ENCODE measurements at places on chromosomes 6 and 20.
A peak's percentile ranks its signal among the peaks of the same experiment; 100 is the strongest.

DNA sequence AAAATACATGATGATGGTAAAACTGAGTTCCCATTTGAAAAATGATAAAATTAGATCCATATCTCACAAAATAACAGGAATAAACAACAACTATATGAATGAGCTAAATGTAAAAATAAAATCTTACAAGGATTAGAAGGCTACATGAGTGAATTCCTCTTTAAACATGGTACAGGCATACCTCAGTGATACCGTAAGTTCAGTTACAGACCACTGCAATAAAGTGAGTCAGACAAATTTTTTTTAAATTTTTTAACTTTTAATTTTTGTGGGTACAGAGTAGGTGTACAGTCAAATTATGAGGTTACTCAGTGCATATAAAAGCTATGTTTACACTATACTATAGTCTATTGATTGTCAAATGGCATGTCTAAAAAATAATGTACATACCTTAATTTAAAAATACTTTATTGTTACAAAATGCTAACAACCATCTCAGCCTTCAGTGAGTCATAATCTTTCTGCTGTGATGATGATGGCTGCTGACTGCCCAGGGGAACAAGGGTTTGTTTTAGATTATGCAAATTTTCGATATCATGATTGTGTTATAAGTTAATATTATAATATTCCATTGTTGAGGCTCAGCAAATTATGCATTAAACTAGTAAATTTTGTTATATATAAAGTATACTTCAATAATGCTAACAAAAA, 222.8 kb upstream of the RUNX2 start:
- peak; percentile 8 for DNase-seq

GRCh38 chr6:100381111-100381510, 83.6 kb downstream of the SIM1 start:
- no peak for DNase-seq

DNA sequence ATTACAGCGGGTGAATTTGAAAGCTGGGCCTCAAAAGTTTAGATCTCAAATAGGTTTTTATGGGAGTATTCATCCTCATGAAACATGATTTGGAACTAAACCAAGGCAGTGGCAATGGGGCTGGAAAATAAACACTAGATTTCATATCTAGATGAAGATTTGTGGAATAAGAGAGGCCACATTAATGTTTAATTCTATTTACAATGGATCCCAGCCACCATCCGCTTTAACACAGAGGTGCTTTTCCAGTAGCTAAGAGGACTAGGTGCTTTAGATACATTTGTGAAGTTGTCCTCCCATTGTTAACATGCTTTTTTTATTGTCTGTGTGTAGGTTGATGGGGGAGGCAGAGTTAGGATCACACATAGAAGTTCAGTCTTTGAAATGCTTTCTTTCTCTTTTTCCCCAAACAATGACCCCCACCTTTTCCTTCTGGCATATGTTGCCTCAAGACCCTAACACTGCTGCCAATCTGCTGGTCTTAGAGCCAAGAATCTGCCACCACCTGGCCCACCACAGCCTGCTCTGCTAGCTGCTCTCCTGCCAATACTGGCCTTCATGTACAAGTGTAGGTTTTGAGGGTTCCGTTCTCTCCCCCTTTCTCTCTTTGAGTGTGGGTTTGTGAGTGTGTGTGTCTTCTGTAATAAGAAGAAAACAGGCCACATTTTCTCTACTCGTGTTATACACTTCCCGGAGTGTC, 27.8 kb upstream of the GFRAL start:
- DNase-seq, result no peak

DNA sequence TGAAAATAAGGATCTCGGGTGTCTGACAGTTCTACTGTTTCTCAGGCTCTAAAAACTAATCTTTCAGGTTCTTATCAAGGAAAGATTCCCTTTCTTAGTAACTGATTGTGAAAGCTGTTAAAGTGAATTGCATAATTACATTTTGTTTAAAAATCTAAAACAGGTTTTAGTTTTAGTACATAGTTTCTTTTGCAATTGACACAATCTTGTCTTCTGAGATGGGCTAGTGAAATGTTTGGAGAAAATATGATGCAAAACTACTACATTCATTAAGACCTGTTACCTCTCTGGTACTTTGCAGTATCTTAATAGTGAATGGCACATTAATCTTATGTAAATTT, 298.4 kb downstream of the UTRN start:
- DNase-seq, result no peak

DNA sequence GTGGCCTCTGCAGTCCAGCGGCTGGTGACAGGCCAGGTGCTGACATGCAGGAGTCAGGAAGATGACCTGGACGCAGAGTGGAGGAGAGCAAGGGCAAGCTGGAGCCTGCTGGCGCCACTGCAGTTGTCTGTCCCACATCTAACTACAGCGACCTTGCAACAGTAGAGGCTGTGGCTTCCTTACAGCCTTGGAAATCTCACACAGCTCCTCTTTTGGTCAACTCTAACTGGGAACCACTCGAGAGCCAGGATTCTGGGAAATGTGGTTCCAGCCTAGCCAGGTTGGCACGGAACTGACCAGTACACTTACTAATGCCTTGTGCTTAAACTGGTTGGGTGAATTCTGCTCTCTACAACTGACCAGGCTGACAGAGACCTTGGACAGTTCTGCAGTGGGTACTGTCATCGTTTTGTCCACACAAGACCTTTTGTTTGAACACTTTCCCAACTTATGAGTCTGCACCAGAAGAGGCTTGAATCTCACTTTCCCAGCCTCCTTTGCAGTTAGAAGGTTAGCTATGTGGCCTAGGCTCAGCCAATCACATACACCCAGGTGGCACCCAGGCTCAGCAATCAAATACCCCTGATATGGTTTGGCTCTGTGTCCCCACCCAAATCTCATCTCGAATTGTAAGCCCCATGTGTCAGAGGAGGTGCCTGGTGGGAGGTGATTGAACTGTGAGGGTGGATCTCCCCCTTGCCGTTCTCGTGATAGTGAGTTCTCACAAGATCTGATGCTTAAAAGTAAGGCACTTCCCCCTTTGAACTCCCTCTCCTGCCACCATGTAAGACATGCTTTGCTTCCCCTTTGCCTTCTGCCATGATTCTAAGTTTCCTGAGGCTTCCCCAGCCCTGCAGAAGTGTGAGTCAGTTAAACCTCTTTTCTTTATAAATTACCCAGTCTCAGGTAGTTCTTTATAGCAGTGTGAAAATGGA, 153.5 kb downstream of the ZMYND8 start:
- no peak for DNase-seq

DNA sequence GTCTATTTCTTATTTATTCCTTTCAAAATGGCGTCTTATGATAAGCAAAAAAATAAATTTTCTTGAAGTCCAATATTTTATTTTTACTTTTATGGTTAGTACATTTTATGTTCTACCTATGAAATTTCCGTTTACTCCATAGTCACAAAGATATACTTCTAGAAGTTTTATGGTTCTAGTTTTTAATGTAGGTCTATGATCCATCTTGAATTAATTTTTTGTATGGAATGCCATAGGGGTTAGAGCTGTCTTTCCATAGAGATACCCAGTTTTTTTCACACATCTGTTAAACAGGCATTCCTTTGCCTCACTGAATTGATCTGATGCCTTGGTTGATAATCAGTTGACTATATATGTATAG, 24.9 kb upstream of the ASIP start:
- no peak for DNase-seq

- no peak for DNase-seq
Measured at GRCh38 chr20:43915211-43916072, 790 bp downstream of the TOX2 start.

DNA sequence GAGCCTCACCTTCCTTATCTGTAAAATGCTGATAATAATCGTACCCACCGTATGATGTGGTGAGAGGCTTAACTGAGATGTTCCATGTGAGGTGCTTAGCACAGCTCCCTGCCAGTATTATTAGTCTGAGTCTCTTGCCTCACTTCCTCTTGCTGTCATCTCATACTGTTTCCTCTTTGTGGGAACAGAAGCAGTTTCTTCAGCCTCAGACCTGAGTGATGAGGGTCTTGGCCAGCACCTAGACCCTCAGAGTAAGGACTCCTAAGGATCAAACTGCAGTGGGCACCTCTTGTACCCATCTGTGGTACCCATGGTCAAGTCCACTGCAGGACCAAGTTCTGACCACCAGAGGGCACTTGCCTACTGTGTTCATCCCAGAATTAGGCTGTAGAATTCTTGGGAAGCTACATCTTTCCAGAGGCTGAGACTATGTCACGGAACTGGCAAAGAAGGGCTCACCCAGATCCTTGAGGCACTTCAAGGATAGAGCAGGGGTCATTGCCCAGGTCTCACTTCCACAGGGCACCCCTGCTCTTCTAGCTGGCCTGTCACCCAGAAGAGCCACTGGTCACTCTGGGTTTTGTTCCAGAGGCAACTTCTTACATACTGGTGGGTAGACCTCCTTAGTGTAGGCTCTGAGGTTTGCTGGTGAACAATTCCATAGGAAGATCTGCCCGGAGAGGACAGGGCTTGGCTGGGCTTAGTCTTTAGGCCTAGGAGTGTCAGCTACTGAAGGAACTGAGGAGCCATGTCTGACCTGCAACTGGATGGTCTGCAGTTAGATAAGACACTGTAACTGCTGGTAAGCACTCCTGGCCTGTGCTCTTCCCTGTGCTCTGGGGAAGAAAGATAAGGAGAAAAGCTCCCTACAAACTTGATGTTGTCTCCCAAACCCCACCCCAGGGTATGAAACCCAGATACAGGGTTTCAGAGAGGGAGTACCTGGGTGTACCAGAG, 20.6 kb upstream of the SGK2 start:
- DNase-seq, result peak; percentile 50

DNA sequence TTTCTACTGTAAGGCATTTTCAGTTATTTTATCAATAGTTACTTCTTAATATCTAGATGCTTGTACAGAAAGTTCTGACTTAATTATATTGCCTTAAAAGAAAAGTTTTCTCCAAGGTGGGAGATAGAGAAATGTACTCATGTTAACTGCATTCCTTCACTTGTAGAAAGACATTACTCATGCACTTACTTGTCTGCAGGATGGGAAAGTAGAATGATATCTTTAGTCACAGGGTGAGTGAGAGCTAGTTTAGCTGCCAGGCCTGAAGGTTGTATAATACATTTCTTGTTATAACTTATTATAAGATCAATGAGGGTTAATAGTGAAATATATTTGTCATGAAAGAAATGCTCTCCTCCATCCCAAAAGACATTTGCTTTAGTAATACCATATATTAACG, 92.1 kb downstream of the CRYBG1 start:
- peak; percentile 78 for DNase-seq

DNA sequence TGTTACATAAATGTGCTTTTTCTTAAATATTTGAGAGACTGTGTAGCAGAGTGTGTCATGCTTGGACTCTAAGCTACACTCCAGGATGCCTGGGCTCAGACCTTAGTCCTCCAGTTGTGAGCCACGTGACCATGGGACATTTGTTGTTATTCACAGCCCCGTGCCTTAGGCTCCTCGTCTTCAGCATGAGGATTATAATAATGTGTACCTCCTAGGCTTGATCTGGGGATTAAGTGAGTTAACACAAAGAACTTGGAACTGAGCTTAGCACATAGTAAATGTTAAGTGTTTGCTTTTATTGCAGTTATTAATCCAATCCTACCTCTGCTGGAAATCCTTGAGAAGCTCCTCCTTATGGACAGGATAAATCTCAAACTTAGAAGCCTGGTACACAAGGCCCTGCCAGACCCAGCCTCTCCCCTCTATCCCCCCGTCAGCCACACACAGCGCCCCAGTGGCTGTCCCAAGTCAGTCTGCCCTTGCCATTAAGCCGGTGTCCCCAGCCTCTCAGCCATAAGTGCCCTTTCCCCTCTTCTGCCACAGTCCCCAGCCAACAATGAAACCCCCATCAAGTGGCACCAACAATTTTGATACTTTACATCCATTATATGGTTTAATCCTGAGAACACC, 177.5 kb downstream of the TMEM242 start:
- no peak for DNase-seq

- peak; percentile 96 for DNase-seq
Measured at GRCh38 chr20:20520776-20521175, 152.9 kb downstream of the INSM1 start.

GRCh38 chr6:27838945-27839625, 73.1 kb downstream of the OR2B2 start:
- peak; percentile 25 for DNase-seq

- no peak for DNase-seq
Measured at GRCh38 chr6:159052720-159053119, 7.9 kb upstream of the TAGAP start.

- DNase-seq, result peak; percentile 46
Measured at GRCh38 chr6:2749969-2750600, 637 bp downstream of the MYLK4 start.

- peak; percentile 15 for DNase-seq
Measured at GRCh38 chr6:43575105-43575771, 600 bp downstream of the XPO5 start.

- DNase-seq, result no peak
Measured at GRCh38 chr6:164690241-164690640, 619.2 kb downstream of the C6orf118 start.

DNA sequence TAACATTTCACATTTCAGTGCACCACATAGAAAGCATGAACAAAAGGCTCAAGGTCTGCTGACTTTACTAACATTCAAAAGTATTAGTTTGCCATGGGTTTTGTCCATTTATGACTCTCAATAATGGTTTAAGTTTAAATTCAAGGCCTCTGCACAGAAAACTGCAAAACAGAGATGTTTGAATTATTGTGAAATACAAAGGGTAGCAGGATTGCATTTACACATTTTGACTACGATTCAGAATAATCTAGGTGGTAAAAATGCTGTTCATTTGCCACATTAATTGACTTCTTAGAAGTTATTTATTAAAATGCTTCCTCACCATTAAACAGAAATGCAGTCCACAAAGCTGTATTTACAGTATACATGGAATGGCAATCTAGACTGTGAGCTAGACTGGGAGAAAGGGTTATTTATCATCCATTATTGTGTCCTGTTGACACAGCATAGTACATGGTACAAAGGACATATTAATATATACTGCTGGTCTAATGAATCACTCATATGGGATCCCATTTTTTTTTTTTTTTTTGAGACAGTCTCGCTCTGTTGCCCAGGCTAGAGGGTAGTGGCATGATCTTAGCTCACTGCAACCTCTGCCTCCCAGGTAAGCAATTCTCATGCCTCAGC, 18.0 kb downstream of the USP49 start:
- no peak for DNase-seq

GRCh38 chr6:53360093-53360912, 11.6 kb upstream of the ELOVL5 start:
- peak; percentile 40 for DNase-seq

GRCh38 chr20:16477632-16478031, 95.6 kb downstream of the KIF16B start:
- peak; percentile 8 for DNase-seq

GRCh38 chr6:161257793-161258457, 15.9 kb downstream of the AGPAT4 start:
- DNase-seq, result peak; percentile 73

- DNase-seq, result peak; percentile 28
Measured at GRCh38 chr6:101806241-101806640, 412.7 kb downstream of the GRIK2 start.

Measured in bronchial epithelial cell (primary cell).